Umbilical cord (tissue), 2 donors: ENCODE measurements at places on chromosomes 1 and 21. TPM values are rescaled to one million over a fixed set of nuclear protein-coding genes. Genes with fewer than 3 reads are reported as not detected.

Gene NMNAT2
- total RNA-seq: 2.9 TPM

Gene USP21
- total RNA-seq: 30.1 TPM

Gene S100B
- total RNA-seq: not detected

Gene RNU1-2
- under 0.01 TPM for total RNA-seq

Gene WNT4
- 14.0 TPM for total RNA-seq

Gene KDM1A
- total RNA-seq: 75.1 TPM

Gene DNM3
- total RNA-seq: 6.7 TPM

Gene C8A
- not detected for total RNA-seq

Gene SLC6A9
- 0.48 TPM for total RNA-seq

Gene CSF1
- 5.8 TPM for total RNA-seq

Gene HSD3B1
- total RNA-seq: 10.8 TPM

Gene CD1E
- 0.72 TPM for total RNA-seq

Gene TRPM2
- total RNA-seq: 2.9 TPM

Gene OR2G6
- 2.2 TPM for total RNA-seq

Gene RPE65
- total RNA-seq: 10.1 TPM

Gene NAV1
- 36.1 TPM for total RNA-seq

Gene LCA5L
- total RNA-seq: 19.7 TPM

Gene CXADR
- total RNA-seq: 26.7 TPM

Gene KMO
- 4.6 TPM for total RNA-seq

Gene RUNX3
- total RNA-seq: 0.72 TPM

Gene SLAMF7
- total RNA-seq: 4.1 TPM

Gene TFF2
- total RNA-seq: not detected

Gene ZNF683
- 1.4 TPM for total RNA-seq

Gene MPL
- not detected for total RNA-seq

Gene TLR5
- total RNA-seq: 23.8 TPM

Gene FUBP1
- 126 TPM for total RNA-seq

Gene ALX3
- total RNA-seq: 0.48 TPM

Gene CHRNB2
- total RNA-seq: 2.9 TPM

Gene TAS1R3
- 0.24 TPM for total RNA-seq

Gene KCND3
- 10.6 TPM for total RNA-seq

Gene GSTM1
- 23.8 TPM for total RNA-seq

Gene NIBAN1
- 283 TPM for total RNA-seq

Gene SLC30A10
- total RNA-seq: 3.6 TPM

Gene MAB21L3
- 2.2 TPM for total RNA-seq

Gene PLEKHG5
- total RNA-seq: 17.1 TPM

Gene SH3BGR
- 15.2 TPM for total RNA-seq

Gene LCE1F
- not detected for total RNA-seq

Gene COL9A2
- 9.1 TPM for total RNA-seq

Gene PEX19
- total RNA-seq: 31.8 TPM

Gene COL24A1
- total RNA-seq: 7.5 TPM

Gene ATXN7L2
- total RNA-seq: 0.24 TPM

Gene EFNA3
- 0.72 TPM for total RNA-seq
